ENCODE measurements at places on chromosomes 7 and 10.

- DNase-seq, result no peak
These were observed 71.7 kb downstream of the KIF20B start for GRCh38 chr10:89773081-89773480.

- no peak for DNase-seq
These were observed 6.9 kb upstream of the CREB3L2 start for GRCh38 chr7:138008588-138009349.

- no peak for DNase-seq
These were observed 57.5 kb downstream of the COL17A1 start for GRCh38 chr10:104028146-104028545.

DNA sequence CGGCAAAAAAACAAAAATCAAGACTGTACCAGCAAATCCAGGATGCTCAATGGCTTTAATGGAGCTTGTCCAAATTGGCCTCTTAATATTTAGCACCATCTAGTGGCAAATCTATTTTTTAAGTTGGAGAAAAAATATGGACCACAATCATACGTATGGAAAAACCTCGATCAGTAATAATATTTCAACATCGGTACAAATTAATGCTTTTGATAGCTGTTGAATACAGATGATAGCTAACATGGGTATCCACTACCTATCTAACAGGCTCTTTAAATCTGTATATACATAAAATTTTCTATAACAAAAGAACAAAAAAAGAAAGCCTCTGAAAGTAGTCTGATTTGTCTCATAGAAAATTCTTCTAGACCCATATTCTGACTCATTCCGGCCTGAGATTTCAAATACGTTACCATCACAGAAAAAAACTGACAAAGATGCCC lies 29.2 kb downstream of the COA1 start:
- DNase-seq, result no peak

- no peak for DNase-seq
These were observed 65.9 kb downstream of the ALOX5 start for GRCh38 chr10:45439873-45440272.

DNA sequence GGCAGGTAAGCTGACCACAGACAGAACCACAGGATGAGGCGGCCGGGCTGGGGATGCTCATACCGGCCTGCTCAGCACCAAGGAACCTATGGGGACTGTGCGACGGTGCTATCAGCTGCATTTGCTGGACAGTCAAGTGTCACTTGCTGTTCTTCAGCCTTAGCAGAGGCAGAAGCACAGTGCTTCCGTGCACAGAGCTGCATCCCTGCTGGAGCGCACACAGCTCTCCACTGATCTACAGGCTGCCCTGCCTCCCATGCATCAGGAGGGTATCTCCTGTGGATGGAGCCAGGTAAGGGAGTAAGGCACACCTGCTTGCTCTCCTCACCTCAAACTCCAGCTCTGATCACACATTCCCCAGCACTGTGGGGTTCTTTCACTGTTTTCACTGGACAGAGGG lies 97.5 kb downstream of the TNS3 start:
- DNase-seq, result no peak

DNA sequence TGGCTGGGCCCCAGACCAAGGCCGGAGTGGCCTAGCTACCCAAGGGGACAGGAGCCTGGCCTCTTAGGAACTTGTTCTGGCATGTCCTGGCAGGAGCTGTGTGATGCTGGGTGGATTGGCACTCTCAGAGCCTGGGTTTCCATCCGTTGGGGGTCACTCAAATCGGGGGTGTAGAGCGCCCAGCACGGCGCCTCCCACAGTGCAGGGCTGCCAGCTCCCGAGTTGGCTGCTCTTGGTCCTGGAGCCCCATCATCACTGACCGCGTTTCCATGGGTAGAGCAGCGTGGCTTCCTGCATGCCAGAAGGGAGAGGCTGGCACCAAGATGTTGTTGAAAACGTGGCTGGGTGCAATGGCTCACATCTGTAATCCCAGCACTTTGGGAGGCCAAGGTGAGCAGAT lies 70.3 kb downstream of the UNCX start:
- DNase-seq, result no peak

DNA sequence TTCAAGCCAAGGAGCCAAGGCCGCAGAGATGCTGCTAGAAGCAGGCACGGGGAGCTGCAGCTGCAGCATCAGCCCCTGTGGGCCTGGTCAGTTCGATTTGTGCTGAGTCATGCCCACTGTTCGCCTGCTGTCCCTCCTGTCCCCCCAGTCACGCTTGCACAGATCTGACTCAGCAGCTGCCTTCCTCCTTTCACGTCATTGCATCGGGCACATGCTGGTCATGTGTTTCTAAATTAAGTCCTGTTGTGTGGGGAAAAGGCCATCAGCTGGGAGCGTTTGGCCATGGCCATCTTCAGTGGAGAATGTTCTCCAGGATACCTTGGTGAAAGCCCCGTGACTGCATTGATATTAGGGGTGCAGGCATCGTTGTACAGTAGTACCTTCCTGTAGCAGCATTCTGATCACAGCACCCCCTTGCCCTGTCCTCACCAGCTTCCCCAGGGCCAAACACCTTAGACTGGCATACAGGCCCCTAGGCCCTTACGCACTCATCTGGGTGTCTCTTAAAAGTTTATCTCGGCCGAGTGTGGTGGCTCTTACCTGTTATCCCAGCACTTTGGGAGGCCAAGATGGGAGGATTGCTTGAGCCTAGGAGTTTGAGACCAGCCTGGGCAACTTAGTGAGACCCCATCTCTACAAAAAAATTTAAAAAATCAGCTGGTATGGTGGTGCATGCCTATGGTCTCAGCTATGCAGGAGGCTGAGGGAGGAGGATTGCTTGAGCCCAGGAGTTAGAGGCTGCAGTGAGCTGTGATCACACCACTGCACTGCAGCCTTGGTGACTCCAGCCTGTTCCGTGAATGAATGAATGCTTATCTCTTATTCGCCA lies 23.2 kb downstream of the POR start:
- DNase-seq, result no peak
